Effector memory CD4-positive, alpha-beta T cell (primary cell): ENCODE measurements at places on chromosomes 13 and 19.
A peak's percentile ranks its signal among the peaks of the same experiment; 100 is the strongest.

- H3K27me3 ChIP-seq, result no peaks in the 10 kb centered on the region
- no peak overlapping the region for H3K27ac ChIP-seq
- H3K4me3 ChIP-seq, result no peak overlapping the region
- H3K4me1 ChIP-seq, result no peaks in the 10 kb centered on the region
- no peaks in the 10 kb centered on the region for H3K36me3 ChIP-seq
Measured at GRCh38 chr19:38780443-38780842, 7.1 kb upstream of the LGALS7 start.

- no peaks in the 10 kb centered on the region for H3K4me1 ChIP-seq
- H3K27ac ChIP-seq, result no peak overlapping the region
- no peak for DNase-seq
Measured at GRCh38 chr19:16168465-16169081, 4.8 kb downstream of the CIB3 start.

DNA sequence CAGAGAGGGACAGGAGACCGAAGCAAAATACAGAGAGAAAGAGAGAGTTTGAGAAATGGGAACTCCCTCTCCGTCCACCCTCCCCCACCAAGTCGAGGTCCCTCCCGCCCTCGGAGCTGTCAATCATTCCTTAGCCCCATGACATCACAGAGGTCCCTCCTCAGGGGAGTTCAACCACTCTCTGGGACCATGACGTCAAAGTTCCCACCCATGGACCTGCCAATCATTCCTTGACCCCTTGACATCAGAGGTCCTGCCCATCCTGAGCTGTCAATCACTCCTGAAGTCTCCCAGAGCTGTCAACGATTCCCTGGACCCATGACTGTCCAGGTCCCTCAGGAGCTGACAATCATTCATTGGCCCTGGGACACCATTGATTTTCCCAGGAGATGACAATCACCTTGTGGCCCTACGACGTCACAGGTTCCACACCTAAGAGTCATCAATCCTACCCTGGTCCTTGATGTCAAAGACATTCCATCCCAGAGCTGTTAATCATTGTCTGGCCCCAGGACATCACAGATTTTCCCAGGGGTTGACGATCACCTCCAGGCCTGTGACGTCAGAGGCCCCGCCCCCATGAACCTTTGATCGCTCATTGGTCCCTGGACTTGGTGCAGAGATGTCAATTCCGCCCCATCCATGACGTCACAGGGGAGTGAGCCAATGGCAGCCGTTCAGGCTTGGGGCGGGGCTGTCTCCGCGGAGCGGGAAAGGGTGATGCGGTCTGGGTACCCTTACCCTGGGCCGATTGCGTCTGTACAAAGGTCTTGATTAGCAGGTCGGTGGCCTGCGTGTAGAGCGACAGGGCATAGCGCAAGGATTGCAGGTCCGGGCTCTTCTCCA lies 61.7 kb downstream of the COLGALT1 start:
- DNase-seq, result no peak
- no peaks in the 10 kb centered on the region for H3K36me3 ChIP-seq
- H3K27me3 ChIP-seq, result peaks cover 22% of the 10 kb centered on the region
- no peaks in the 10 kb centered on the region for H3K4me1 ChIP-seq
- no peak overlapping the region for H3K4me3 ChIP-seq

- no peaks in the 10 kb centered on the region for H3K27me3 ChIP-seq
- H3K4me3 ChIP-seq, result peak overlapping the region; percentile 24
- peaks cover 66% of the 10 kb centered on the region for H3K4me1 ChIP-seq
Measured at GRCh38 chr19:13163609-13164342, 13.6 kb downstream of the IER2 start.

GRCh38 chr19:43782689-43783231 lies 2.0 kb upstream of the KCNN4 start:
- peaks cover 54% of the 10 kb centered on the region for H3K4me1 ChIP-seq
- H3K36me3 ChIP-seq, result no peaks in the 10 kb centered on the region
- no peak for DNase-seq
- H3K27ac ChIP-seq, result peak overlapping the region; percentile 19
- H3K27me3 ChIP-seq, result no peaks in the 10 kb centered on the region

DNA sequence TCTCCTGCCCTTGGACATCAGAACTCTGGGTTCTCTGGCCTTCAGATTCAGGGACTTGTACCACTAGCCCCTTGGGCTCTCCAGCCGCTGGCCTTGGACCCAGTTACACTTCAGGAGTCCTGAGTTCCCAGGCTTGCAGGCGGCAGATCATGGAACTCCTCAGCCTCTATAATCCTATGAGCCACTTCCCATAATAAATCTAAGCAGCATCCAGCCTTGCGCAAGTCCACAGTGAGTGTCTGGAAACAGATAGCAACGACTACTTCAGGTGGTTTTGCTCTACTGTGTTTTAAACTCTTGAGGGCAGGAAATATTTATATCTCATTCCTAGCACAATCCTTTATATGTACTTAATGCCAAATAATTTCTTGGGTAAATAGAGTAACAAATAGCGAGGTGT lies 92.3 kb downstream of the COL4A1 start:
- no peaks in the 10 kb centered on the region for H3K27me3 ChIP-seq
- DNase-seq, result no peak
- no peaks in the 10 kb centered on the region for H3K36me3 ChIP-seq
- no peaks in the 10 kb centered on the region for H3K4me1 ChIP-seq

GRCh38 chr19:15863272-15863671 lies 34.6 kb downstream of the CYP4F2 start:
- peaks cover 3% of the 10 kb centered on the region for H3K27me3 ChIP-seq
- H3K4me3 ChIP-seq, result no peak overlapping the region
- DNase-seq, result no peak
- no peaks in the 10 kb centered on the region for H3K4me1 ChIP-seq
- H3K27ac ChIP-seq, result no peak overlapping the region

DNA sequence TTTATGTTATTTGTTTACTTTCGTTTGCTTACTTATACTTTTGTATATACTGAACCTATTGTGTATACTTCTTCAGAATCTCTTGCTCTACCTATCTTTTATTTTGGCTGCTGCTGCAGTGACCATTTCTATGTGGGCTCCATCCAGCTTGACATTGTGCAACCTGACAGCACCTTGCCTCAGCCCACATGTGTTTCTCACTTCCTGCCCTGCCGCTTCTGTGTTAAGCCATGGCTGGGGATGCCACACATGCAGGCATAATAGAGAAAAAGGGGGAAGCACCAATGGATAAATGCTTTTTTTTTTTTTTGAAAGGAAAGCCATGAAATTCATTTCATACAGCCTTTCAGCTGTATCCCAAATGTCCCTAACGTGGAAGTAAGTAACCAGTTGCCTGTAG lies 147.6 kb downstream of the RBM26 start:
- DNase-seq, result no peak
- no peak overlapping the region for H3K4me3 ChIP-seq
- no peaks in the 10 kb centered on the region for H3K36me3 ChIP-seq
- H3K27me3 ChIP-seq, result no peaks in the 10 kb centered on the region
- no peak overlapping the region for H3K27ac ChIP-seq

GRCh38 chr13:83452292-83452950 lies 429.9 kb downstream of the SLITRK1 start:
- H3K4me1 ChIP-seq, result no peaks in the 10 kb centered on the region
- no peak for DNase-seq
- H3K4me3 ChIP-seq, result no peak overlapping the region

GRCh38 chr13:72963762-72964161 lies 95.0 kb upstream of the KLF5 start:
- H3K4me1 ChIP-seq, result no peaks in the 10 kb centered on the region
- no peak for DNase-seq
- no peak overlapping the region for H3K4me3 ChIP-seq
- no peak overlapping the region for H3K27ac ChIP-seq
- H3K27me3 ChIP-seq, result no peaks in the 10 kb centered on the region
- H3K36me3 ChIP-seq, result no peaks in the 10 kb centered on the region

DNA sequence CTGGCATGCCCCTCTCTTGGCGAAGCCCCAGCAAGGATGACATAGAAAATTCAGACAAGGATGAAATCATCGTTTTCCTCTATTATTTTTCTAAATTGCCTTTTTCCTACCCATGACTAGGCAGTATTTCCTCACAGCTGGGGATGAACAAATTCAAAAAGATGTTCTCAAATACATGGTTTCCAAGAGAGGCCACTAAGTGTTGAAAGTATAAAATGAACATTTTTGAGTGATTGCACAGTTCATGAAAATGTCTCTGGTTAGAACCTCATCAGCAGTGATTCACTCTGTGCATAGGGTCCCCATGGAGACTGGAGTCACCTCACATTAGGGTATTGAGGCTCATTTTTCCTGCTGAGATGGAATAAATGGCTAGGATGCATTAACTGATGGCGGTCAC lies 373.7 kb downstream of the DNAJC15 start:
- no peak overlapping the region for H3K4me3 ChIP-seq
- no peaks in the 10 kb centered on the region for H3K4me1 ChIP-seq
- DNase-seq, result no peak
- no peaks in the 10 kb centered on the region for H3K36me3 ChIP-seq
- H3K27ac ChIP-seq, result no peak overlapping the region

DNA sequence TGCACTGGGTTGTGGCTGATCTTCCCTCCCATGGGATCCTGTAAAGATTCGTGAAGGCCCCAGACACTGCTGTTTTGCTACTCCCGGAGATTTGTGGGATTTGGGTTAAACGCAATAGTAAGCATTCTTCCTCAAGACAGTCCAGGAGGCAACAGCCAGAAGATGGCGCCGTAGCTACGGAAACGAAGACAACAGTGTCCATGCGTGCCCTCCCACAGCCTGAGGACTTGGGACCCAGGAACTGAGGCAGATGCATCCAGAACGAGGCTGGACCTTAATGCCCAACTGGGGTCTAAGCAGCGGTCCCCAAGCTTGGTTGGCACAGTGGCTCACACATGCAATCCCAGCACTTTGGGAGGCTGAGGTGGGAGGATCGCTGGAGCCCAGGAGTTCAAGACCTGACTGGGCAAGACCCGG lies 57.6 kb upstream of the ZNF507 start:
- H3K4me3 ChIP-seq, result no peak overlapping the region
- H3K27ac ChIP-seq, result no peak overlapping the region
- no peaks in the 10 kb centered on the region for H3K4me1 ChIP-seq
- H3K36me3 ChIP-seq, result no peaks in the 10 kb centered on the region
- H3K27me3 ChIP-seq, result no peaks in the 10 kb centered on the region

- H3K27me3 ChIP-seq, result no peaks in the 10 kb centered on the region
- no peaks in the 10 kb centered on the region for H3K36me3 ChIP-seq
- no peak overlapping the region for H3K4me3 ChIP-seq
- H3K4me1 ChIP-seq, result no peaks in the 10 kb centered on the region
Measured at GRCh38 chr13:34035676-34036325, 217.9 kb downstream of the RFC3 start.

DNA sequence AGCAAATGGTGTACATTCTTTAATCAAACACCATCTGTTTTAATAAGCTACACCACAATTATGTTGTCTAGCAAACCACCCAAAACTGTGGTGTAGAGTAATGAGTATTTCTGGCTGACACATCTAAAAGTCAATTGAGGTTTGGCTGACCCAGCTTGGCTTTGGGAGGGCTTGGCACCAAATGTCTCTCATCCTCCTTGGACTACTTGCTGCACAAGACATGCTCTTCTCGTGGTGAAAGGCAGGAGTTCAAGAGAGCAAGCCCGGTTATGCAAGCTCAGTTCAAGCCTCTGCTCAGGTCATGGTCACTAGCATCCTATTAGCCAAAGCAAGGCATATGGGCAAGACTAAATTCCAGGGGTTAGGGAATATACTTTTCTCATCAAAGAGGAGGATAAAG lies 37.1 kb downstream of the LACC1 start:
- no peaks in the 10 kb centered on the region for H3K36me3 ChIP-seq
- H3K4me1 ChIP-seq, result no peaks in the 10 kb centered on the region
- no peaks in the 10 kb centered on the region for H3K27me3 ChIP-seq
- DNase-seq, result no peak
- no peak overlapping the region for H3K27ac ChIP-seq

DNA sequence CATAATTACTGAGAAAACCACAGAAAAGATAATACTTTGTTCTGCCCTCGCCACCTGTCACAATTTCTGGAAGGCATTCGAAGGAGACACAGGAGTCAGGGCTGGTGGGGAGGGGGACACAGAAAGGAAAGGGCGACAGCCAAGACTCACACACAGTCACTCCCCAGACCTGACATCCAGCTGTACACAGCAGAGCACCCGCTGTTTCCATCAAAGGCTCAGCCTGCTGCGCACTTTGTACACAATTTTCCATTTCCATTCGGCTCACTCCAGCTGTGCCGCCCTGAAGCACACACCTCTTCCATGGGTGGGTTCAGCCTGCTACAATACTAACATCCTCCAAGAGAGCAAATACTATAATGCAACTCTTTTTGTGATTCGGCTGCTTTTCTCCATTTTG lies 38.0 kb downstream of the STK24 start:
- H3K4me1 ChIP-seq, result peaks cover 70% of the 10 kb centered on the region
- DNase-seq, result no peak
- H3K27me3 ChIP-seq, result no peaks in the 10 kb centered on the region
- H3K4me3 ChIP-seq, result no peak overlapping the region
- H3K36me3 ChIP-seq, result peaks cover 8% of the 10 kb centered on the region
- no peak overlapping the region for H3K27ac ChIP-seq

DNA sequence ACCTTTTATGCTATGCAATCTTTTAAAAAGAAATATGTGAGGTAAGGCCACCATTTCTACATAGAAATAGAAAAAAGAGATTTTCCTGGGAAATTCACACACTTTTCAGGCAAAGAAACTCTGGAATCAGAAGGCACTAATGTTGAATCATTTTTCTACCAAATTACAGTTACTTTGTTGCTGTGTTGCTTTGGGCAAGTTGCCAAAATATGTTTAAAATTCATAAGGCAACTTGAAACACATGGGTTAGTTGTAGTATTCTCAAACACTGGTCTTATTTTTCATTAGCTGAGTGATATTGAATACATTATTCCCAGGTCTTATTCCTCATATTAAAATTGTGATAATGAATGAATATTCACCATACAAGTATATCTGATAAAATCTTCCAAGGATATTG lies 195.0 kb upstream of the SLITRK1 start:
- H3K4me1 ChIP-seq, result no peaks in the 10 kb centered on the region
- no peak overlapping the region for H3K27ac ChIP-seq

- H3K4me1 ChIP-seq, result no peaks in the 10 kb centered on the region
- no peaks in the 10 kb centered on the region for H3K27me3 ChIP-seq
- no peak overlapping the region for H3K27ac ChIP-seq
- no peak overlapping the region for H3K4me3 ChIP-seq
- H3K36me3 ChIP-seq, result no peaks in the 10 kb centered on the region
- DNase-seq, result peak; percentile 42
Measured at GRCh38 chr19:13212759-13213330, 62.6 kb downstream of the IER2 start.

- no peak overlapping the region for H3K4me3 ChIP-seq
- DNase-seq, result no peak
- H3K36me3 ChIP-seq, result no peaks in the 10 kb centered on the region
- no peak overlapping the region for H3K27ac ChIP-seq
- no peaks in the 10 kb centered on the region for H3K4me1 ChIP-seq
- H3K27me3 ChIP-seq, result no peaks in the 10 kb centered on the region
Measured at GRCh38 chr13:98353750-98354149, 176.7 kb upstream of the RNF113B start.
